ENCODE measurements at places on chromosomes 4 and X.
A peak's percentile ranks its signal among the peaks of the same experiment; 100 is the strongest.

DNA sequence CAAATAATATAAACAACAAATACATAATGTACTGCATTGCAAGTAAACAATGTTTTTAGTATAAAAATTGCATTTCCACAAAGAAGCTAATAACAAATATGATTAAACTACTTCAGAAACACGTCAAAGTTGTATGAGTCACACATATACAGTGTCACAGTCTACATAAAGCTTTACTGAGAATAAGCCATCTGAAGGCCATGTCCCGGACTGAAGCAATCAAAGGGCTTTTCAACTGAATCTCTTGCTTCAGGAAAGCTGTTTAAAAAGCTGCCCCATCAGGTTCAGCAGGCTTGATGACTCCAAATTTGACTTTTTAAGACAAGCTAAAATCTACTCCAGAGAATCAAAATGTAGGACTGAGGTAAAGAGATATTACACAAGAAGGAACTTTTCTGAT, 1476.8 kb downstream of the ADGRL3 start:
- DNase-seq: no peak

GRCh38 chr4:108272561-108272960, 103.8 kb upstream of the LEF1 start:
- DNase-seq: no peak

- DNase-seq: no peak
Measured at GRCh38 chrX:13476384-13476783, 93.0 kb upstream of the EGFL6 start.

DNA sequence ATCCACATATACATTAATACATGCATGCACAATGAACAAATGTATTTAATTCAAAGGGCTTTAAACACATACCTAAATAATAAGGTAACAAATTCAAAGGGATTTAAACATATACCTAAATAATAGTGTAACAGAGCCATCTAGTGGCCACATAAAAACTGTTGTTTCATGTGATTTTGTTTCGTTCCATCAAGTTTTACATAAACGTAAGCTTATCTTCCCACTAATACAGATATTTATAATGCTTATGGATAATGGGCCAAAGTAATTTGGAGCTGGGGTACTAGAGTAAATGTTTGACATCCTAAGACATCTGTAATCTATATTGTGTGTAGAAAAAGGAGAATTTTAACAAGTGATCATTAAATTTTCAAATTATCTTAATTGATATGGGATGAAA, 82.3 kb downstream of the PRSS12 start:
- peak; percentile 52 for DNase-seq

- DNase-seq: no peak
Measured at GRCh38 chrX:53795576-53795975, 109.1 kb upstream of the HUWE1 start.

DNA sequence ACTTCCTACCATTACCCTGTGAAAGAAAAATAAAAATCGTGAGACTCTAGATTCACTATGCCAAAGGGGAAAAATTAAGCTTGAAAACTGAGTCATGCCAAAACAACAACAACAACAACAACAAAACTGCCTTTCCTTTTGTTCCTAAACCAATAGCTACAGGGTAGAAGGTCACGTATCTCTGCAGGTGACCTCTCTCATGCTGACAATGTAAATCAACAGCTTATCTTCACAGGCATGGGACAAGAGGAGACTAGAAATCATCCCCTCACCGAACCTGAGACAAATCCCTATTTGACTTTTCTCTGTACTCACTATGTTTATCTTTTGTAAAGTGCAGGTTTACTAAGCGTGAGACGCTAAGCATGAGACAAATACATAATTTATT, 20.5 kb upstream of the AADAT start:
- DNase-seq: no peak

DNA sequence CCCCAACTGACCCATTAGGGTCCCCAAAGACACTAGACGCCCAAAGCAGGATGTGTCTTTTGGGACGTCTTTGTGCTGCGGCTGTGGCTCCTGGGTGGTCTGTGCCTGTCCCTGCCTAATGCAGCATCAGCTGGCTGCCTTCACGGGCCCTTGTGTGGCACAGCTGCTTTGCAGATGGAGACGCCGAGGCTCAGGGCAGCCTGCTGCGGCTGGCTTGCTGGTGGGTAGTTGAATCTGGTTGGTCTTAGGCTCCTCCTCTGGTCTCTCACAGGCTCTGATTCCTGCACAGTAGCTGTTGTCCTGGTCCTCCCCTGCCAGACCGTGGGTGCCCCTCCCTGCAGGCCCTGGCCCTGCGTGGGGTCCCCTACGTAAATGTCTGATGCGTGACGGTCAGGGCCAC, 8.1 kb downstream of the CPZ start:
- DNase-seq: no peak

DNA sequence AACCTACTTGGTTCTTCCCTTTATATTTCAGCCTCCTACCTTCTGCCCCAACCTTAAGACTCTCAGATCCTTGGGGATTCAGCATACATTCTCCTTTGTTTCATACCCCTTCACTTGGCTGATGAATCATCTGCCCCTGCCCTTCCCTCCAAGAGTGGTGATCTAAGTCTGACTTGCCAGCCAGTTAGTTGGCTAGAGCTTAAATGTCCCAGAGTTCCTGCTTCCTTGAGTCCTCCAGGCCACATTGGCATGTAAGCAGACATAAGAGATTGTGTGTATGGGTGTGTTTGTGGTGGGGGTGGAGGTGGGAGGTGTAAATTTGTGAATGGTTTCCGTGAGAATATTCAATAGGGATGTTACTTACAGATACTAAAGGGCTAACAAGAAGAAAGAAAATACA, 3.7 kb upstream of the TEX13D start:
- DNase-seq: no peak

GRCh38 chr4:13539619-13540445, 4.5 kb downstream of the NKX3-2 start:
- no peak for DNase-seq

DNA sequence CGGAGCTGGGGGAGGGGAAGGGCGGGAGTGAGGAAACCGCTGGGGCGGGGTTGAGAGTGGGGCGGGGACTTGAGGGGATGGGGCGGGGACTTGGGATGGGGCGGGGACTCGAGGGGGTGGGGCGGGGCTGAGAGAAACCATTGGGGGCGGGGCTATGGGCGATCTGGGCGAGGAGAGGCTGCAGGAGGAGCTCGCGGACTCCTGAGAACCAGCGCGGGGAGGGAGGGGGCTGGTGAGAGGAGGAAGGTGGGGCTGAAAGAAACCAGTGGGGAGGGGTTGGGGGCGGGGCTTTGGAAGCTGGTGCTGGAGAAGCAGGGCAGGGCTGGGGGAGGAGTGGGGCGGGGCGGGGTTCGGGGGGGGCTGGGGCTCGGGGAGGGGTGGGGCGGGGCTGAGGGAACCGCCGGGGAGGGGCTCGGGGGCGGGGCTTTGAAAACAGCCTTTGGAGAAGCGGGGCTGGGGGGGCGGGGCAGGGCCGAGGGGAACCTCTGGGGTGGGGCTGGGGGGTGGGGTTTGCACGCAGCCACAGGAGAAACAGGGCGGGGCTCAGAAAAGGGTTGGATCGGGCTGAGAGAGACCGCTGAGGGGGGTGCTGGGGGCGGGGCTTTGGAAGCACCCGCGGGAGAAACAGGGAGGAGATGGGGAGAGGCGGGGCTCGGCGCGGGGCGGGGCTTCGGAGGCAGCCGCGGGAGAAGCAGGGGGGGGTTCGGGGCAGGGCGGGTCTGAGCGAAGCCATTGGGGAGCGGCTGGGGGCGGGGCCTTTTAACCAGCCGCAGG, 777 bp upstream of the EOLA2 start:
- peak; percentile 65 for DNase-seq

DNA sequence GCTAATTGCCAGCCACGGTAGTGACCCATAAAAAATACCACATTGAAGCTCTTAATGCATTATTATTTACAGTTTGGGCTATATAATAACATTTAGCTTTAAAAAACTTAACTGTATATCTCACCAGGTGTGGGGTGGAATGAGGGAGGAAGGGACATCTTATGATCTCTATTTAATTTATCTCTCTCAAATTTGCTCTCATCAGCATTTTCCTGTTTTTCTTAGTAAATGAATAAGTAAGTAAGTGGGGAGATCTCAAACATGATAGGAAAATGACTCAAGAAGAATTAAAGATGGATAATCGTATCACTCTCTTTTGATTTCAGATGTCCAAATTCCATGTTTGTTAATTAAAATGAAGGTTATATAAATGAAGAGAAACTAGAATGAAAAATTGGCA, 200.7 kb upstream of the NR3C2 start:
- DNase-seq: no peak

- no peak for DNase-seq
Measured at GRCh38 chr4:122107680-122108079, 44.5 kb upstream of the BLTP1 start.

DNA sequence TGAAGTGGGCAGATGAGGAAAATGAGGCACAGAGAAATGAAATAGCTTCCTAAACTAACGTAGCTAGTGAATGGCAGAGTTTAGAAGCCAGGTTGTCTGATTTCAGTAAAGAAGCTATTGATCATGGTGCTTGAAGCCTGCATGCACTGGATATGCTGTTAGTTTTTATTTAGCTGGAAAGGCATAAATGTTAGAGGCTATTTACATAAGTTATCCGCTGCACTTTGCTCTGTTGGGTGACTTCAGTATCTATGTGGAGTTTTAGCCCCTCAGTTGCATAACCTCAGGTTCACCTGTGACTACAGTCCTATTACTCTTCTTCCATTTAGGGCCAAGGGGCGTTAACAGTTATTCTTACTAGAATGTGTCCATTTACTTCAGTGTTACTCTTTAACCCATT, 522.4 kb upstream of the RPS6KA3 start:
- DNase-seq: no peak

GRCh38 chr4:188316391-188316790, 177.2 kb downstream of the TRIML1 start:
- no peak for DNase-seq

GRCh38 chr4:37881811-37882210, 9.1 kb upstream of the TBC1D1 start:
- no peak for DNase-seq

- no peak for DNase-seq
Measured at GRCh38 chr4:137124278-137124932, 407.9 kb downstream of the PCDH18 start.

GRCh38 chrX:122703762-122704161, 480.3 kb upstream of the GRIA3 start:
- no peak for DNase-seq

DNA sequence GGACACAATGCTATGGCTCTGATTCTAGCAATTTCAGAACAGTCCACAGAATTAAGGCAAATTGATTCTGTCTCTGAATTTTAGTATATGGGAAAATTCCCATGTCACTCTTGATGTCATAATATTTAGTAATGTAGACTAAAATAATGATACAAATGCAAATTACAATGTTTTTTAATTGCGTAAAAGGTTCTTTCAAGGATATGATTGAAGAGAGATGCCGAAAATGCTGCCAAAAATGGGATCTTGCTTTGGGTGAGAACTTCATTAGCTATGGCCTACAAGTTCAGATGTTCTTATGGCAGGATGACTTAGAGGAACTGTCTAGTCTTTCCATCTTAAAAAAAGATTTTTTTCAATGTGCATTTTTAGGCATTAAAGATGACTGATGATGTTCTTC, 170.6 kb downstream of the TMA16 start:
- no peak for DNase-seq

- DNase-seq: no peak
Measured at GRCh38 chr4:41644288-41644914, 104.1 kb downstream of the PHOX2B start.

GRCh38 chr4:181278941-181279340, 964.3 kb upstream of the TENM3 start:
- DNase-seq: no peak

DNA sequence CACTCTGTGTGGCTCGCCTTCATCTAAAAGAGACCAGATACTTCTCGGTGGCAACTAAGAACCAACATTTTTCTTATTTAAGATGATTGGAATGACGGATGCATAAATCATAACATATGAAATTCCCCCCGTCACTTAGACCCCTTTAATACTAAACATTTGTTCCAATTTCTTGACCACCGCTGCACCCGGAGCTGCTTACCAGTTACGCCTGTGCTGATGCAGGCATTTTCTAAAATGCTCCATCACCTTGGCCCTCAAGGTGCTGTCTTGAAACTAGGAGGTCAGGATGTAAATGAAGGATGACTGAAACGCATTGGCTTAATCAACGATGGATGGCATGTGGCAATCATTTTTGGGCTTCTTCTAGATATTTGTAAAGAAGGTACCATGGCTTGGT, 130.0 kb downstream of the CPZ start:
- no peak for DNase-seq

DNA sequence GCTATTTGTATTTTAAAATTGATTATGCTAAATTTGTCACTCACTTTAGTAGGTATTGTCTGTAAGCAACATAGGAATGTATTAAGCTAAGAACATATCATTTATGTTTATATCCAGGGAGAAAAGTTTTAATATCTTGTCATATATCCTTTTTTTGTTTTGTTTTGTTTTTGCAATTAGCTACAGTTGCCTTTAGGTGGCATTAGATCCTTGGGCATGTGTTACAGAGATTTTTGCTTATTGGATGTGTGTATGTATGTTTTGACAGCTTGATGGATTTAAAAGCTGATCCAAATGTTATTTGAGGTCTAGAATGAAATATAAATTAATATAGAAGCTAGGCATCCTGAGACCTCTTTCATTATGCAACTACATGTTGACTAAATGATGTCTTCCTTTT, 36.1 kb upstream of the OTUD4 start:
- no peak for DNase-seq

DNA sequence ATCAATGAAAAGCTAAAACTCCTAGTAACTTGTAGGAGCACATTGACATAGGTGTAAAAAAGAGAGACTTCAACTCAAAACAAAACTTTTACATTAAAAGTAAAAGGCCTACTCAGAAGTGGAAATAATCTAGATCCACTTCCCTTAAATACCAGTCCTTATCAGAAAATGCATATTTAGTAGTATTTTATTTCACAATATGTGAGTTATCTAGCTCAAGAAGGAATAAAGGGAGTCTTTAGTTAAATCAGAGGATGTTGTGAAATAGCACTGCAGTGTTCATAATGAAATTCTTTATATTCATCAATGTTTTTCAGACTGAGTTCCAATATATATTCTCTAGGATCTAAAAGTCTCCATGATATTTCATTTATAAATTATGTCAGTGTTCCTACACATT, 715.0 kb downstream of the GRID2 start:
- DNase-seq: no peak

DNA sequence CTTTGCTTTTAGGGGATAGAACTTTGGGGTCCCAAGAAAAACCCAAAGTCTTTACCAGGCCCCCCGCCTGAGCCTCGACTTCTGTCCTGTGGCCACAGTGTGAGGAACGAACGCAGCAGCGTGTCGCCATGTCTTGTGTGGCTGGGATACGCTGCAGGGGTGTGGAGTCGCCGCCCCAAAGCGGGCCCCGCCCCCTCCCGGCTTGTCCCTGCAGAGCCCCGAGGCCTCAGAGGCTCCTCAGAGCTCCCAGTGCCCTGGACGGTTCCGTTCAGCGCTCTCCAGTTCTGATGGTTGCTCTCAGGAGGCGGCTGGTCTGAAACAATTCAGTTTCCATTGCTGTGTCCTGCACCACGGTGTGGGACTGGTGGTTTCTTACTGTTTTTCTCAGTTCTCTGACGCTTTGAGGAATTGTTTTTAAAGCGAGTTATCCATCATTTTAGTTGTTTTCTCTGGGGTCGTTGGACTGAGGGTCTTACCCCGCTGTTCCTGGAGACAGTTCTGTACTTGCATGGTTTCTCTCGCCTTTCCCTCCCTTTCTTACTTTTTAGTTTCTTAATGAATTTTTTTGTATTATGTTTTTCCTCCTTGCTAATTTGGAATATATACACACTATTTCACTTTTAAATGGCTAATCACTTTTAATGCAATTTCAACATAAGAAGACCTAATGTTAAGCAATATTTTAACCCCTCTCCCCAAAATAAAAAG, 1.6 kb upstream of the IDUA start:
- no peak for DNase-seq

- DNase-seq: no peak
Measured at GRCh38 chr4:53748328-53748772, 157.1 kb upstream of the LNX1 start.
